Activated T-cell treated with anti-CD3 and anti-CD28 coated beads, Interleukin-2, amount 50 U/mL, for 72 hours (primary cell): ENCODE measurements at places on chromosomes 5 and 9.

- H3K27me3 ChIP-seq = peaks cover 13% of the 10 kb centered on the region
- no peak overlapping the region for H3K27ac ChIP-seq
- DNase-seq = no peak
- H3K36me3 ChIP-seq = no peaks in the 10 kb centered on the region
- no peak overlapping the region for H3K4me3 ChIP-seq
- peaks cover 6% of the 10 kb centered on the region for H3K4me1 ChIP-seq
These were observed 32.8 kb downstream of the ZNF474 start for GRCh38 chr5:122162100-122162638.

- H3K36me3 ChIP-seq = no peaks in the 10 kb centered on the region
- H3K4me3 ChIP-seq = peak overlapping the region; percentile 96
- peaks cover 20% of the 10 kb centered on the region for H3K4me1 ChIP-seq
- DNase-seq = peak; percentile 5
- no peaks in the 10 kb centered on the region for H3K27me3 ChIP-seq
These were observed 491 bp downstream of the APC start for GRCh38 chr5:112738191-112738560.

DNA sequence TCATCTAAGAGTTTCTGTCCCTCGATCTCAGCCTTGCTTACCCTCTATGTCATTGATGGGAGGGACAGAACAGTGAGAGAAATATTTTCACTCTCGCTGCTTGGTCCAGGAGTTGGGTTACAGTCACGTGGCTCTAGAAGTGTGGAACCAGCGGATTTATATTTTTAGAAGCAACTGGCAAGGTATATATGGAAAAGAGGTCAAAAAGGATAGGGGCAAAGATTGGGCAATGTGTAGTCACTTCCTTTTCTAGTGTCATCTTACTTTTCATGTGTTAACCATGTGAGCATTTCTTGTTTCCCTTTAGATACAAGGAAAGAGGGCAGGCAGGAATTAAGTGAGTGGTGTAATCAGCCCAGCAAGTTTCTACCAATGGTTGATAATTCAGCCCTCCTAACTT lies 111.5 kb upstream of the ZNF366 start:
- H3K4me1 ChIP-seq = no peaks in the 10 kb centered on the region
- peaks cover 41% of the 10 kb centered on the region for H3K27me3 ChIP-seq
- no peaks in the 10 kb centered on the region for H3K36me3 ChIP-seq

DNA sequence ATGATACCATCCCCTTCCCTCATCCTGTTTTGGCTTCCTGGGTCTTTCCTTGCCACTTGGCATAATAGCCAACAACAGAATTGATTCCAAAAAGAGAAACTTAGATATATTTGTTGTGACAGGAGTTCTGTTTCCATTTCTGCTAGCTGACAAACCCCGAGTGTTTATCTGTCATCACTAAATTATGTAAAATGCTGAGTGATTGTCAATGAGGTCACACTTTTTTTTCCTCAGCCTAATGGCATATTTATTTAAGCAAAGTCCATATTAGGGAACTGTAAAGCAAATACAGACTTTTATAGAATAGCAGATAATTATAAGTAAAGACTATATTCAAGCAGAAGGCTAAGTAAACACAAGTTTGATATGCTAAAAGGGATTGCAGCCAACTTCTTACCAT lies 64.0 kb downstream of the RGS7BP start:
- peaks cover 6% of the 10 kb centered on the region for H3K27me3 ChIP-seq
- DNase-seq = no peak
- H3K27ac ChIP-seq = no peak overlapping the region
- no peaks in the 10 kb centered on the region for H3K36me3 ChIP-seq

GRCh38 chr5:78899922-78900362 lies 85.2 kb downstream of the ARSB start:
- H3K27me3 ChIP-seq = no peaks in the 10 kb centered on the region
- peak; percentile 19 for DNase-seq
- no peaks in the 10 kb centered on the region for H3K4me1 ChIP-seq

DNA sequence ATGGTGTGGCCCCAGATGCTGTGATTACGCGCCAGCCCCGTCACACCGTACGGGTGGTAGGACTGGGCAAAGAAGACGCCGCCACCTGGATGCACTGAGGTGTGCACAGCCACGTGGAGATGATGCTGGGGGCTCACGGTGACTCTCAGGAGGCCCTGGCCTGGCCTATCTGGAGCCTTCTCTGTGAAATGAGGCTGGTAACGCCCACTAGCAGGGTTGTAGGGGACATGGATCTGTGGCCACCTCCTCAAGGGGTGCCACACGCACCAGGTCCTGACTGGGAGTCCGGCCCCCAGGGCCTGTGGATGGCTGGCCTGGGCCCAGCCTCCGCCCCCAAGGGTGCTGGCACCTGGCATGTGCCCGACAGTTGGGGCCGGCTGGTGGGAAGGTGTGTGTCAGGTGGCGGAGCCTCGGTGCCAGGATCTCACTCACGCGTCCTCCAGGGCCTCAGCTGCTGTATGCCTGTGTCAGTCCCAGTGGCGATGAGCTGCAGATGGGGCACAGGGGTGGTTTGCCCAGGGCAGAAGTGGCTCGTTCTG lies 32.4 kb downstream of the NEK6 start:
- H3K4me3 ChIP-seq = no peak overlapping the region
- no peaks in the 10 kb centered on the region for H3K36me3 ChIP-seq
- no peak for DNase-seq
- H3K27me3 ChIP-seq = peaks cover 7% of the 10 kb centered on the region

DNA sequence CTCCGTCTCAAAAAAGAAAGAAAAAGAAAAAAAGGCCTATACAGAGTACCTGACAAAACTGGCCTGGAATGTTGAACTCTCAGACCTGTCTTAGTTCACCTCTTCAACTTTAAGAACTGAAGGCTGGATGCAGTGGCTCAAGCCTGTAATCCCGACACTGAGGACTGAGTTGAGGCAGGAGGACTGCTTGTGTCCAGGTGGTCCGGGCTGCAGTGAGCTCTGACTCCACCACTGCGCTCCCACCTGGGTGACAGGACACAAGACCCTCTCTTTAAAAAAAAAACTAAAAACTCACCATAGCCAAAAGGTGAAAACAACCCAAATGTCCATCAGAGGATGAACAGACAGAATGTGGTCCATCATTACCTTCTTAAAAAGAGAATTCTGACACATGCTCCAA lies 6.4 kb downstream of the MRPL41 start:
- no peaks in the 10 kb centered on the region for H3K27me3 ChIP-seq
- no peak overlapping the region for H3K27ac ChIP-seq
- peaks cover 3% of the 10 kb centered on the region for H3K4me1 ChIP-seq
- DNase-seq = no peak
- no peak overlapping the region for H3K4me3 ChIP-seq

GRCh38 chr5:149749481-149750365 lies 19.6 kb downstream of the PPARGC1B start:
- no peak for DNase-seq
- H3K27me3 ChIP-seq = no peaks in the 10 kb centered on the region
- H3K4me1 ChIP-seq = peaks cover 30% of the 10 kb centered on the region
